ENCODE measurements at places on chromosomes 1 and 21. TPM values are rescaled to one million over a fixed set of nuclear protein-coding genes. Genes with fewer than 3 reads are reported as not detected.

TSPAN1 gene
- total RNA-seq = 27.6 TPM

DNA sequence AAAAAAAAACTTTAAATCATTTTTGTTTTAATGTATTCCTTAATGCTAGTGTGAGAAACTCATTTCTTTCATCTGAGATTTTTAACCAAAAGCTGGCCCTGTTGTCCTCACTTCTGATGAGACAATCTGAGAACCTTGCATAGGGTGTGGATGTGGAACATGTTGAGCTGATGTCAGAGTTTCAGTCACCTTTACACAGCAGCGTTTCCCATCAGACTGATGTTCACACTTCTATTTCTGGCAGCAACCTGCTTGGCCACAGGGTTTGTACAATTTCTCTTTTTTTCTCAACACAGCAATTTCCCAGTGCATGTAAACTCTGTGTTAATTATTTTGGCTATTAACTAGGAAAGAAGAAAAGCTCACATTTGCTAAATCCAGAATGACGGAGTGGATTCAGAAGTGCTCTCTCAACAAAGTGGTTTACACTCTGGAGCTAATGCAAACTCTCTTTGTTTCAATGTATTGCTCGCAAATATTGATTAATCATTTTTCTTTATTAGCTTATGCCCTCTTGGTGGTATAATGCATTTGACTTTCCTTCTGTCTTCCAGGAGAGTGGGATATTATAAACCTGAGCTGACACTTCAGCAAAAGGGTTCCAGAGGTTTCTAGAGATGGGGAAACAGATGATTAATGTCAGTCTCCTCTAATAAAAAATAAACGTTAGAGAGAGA is 70.5 kb upstream of the HSPA13 start:
- H3K27ac ChIP-seq = no peak overlapping the region
- no peaks in the 10 kb centered on the region for H3K27me3 ChIP-seq
- no peak for DNase-seq
- H3K4me1 ChIP-seq = peaks cover 10% of the 10 kb centered on the region
- H3K36me3 ChIP-seq = no peaks in the 10 kb centered on the region
- H3K4me3 ChIP-seq = no peak overlapping the region

- no peaks in the 10 kb centered on the region for H3K4me1 ChIP-seq
- H3K4me3 ChIP-seq = no peak overlapping the region
- H3K27ac ChIP-seq = no peak overlapping the region
These were observed 30.9 kb downstream of the FHAD1 start for GRCh38 chr1:15277933-15278332.

COL8A2 gene
- 2.5 TPM for total RNA-seq

DNA sequence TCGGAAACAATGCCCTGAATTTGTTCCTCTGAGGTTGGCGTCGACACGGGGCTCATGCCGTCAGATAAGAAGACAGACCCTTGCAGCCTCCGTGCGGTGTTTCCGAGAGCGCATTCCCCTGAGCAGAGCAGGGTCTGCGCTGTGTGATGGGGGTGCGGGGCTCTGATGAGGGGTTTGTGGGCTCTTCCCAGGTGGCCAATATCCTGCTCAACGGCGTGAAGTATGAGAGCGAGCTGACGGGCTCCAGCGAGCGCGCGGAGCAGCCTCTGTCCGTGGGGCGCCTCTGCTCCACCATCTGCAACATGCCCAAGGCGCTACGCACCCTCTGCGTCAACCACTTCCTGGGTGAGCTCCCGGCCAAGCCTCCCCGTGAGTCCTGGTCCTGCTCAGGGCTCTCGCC is 17.3 kb downstream of the SLC45A1 start:
- peaks cover 4% of the 10 kb centered on the region for H3K36me3 ChIP-seq
- no peaks in the 10 kb centered on the region for H3K4me1 ChIP-seq
- H3K27ac ChIP-seq = no peak overlapping the region
- DNase-seq = no peak

DNA sequence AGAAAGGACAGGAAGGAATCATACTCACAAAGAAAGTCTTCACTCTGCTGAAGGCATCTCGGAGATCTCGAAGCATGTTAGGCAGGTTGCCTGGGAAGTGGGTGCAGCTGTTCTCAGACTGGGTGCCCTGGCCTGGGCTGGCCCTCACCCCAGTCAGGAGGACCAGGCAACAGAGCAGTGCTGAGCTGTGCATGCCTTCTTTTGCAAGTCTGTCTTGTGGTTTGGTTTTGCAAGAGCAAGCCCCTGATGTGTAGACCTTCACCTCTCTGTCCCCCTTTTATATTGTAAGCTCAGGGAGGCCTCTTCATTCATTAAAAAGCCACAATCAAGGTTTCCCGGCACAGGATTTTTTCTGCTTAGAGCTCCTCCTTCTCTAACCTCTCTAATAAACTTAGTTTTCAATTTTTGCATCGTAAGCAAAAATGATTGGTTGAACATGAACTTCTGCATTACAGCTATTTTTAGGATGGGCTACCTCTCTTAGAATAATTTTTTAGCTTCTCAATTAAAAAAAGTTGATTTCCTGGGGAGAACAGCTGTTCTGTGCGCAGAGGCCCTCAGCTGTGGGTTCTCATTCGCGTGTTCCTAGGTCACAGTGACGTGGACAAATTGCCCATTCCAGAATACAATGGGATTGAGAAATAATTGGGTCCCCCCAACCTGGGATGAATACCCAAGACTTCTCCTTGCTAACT is at the start of gene IL10:
Gene IL10 (minus strand): TSS at position 252 of the 695 bp plus-strand sequence. CDS start 59 bp downstream, at position 193.
- no peak for DNase-seq

DNA sequence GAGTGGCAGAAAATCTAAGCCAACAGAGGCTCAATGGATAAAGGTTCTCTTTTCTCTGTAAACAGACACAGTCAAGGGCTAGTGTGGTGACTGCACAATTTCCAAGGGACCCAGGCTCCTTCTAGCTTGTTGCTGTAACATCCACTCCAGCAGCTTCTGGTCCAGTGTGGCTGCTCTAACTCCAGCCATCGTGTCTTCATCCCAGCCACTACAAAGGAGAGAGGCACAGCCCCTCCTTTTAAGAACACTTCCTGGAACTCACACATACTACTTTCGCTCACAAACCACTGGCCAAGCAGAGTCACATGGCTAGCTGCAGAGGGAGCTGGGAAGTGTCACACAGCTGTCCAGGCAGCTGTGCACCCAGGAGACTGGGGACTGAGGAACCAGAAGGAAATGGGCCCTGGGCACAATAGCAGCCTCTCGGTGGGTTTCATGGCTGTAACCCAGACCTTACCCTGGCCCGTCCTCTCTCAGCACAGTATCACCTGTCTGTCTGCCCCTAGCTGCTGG is 188.6 kb upstream of the VAMP3 start:
- DNase-seq = no peak
- H3K4me1 ChIP-seq = peaks cover 3% of the 10 kb centered on the region
- no peaks in the 10 kb centered on the region for H3K27me3 ChIP-seq
- no peak overlapping the region for H3K4me3 ChIP-seq
- H3K27ac ChIP-seq = no peak overlapping the region
